ENCODE measurements at places on chromosomes 5 and 9.

GRCh38 chr5:147310059-147310704 is 75.4 kb downstream of the STK32A start:
- no peak for DNase-seq

- no peak for DNase-seq
Observed at GRCh38 chr5:170263906-170264305, 31.1 kb downstream of the C5orf58 start.

GRCh38 chr5:109161914-109162683 is 247.7 kb downstream of the PJA2 start:
- no peak for DNase-seq

DNA sequence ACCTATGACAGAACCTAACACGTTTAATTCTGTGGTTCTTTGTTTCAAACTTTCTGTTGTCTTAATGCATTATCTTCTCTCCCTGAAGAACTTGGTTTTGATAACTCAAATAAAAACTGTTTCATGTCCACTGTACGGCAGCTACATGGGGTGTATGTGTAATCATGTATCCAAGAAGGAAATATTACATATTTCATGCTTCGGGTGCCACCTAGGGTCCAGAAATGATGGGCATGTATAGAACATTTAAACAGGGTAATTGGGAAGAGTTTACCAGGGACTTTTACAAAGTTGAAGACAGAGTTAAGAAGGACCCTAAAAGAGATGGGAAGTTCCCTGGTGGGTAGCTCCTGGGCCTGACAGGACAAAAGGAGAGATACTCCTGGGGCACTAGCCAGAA is 291.3 kb downstream of the FBXL7 start:
- DNase-seq: no peak

DNA sequence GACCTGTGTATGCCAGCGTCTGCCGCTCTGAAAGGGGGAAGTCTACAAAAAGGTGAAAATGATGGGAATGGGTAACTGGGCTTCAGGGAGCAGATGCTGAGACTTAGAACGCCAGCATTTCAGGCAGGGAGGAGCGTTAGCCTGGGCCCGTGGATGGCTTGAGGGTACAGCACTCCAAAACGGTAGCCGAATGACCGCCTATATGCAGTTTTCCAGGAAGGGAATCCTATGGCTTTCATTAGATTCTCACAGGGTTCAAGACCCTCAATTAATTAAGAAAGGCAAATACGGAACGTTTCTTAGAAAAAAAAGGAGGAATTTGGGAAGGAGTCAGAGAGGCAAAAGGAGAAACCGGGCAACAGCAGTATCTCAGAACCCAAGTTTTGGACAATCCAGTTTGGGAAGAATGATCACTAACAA is 639 bp downstream of the AMACR start:
- no peak for DNase-seq
